Astrocyte of the spinal cord (primary cell): ENCODE measurements at places on chromosomes 4 and X.

DNA sequence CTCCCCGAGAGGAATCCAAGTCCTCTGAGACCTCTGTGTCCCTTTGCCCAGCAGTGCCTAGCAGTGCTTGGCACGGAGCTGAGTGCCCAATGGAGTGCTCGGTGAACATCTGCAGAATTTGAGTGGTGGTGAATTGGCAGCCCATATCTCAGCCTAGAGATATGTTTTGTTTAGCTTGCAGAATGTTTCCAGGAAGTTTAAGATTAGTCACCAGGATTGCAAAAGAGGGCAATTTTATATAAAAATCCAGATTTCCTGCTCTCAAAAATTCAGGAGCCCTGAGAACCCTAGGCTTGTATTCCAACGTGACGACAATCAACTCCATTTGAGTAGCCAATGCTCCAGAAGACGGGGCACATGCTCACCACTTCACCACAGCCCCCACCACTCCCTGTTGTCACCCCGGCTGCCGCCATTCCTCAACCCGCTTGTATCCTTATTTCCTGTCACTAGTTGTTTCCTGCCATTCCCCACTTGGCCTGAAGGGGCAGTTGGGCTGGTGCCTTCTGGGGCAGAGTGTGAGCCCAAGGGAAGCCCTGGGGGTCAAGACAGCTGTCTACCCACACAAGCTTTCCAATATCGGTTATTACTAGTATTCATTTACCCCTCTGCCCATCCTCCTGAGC is 116.9 kb downstream of the EFNB1 start:
- peak; percentile 44 for DNase-seq

- no peak for DNase-seq
These were observed 129.6 kb downstream of the IL1RAPL2 start for GRCh38 chrX:104695593-104695992.

DNA sequence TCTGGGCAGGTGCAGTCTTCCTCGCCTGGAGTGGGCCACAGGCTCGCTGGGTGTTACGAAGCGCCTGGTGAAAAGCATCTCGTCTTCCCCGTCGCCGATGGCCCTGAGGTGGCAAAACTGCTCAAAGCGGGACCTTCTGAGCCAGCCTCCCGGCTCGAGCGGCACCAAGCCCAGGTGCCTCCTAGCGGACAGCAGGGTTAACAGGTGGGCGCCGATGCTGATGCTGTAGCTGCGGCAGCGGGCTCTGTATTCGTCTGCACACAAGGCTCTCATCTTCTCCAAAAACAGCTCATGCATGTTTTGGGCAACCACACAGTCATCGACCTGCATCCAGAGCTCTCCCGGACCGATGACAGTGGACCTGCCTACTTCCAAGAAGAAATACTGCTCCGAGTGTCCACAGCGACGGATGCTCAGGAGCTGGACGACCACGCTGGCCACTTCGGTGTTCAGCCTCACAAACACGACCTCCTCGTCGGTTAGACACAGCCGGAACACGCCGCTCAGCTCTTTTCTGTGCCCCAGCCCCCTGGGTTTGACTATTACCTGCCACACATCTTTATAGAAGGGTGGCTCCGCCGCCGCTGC is 1.2 kb downstream of the IRS4 start:
- no peak for DNase-seq

- DNase-seq: no peak
These were observed 29.7 kb upstream of the SLC25A6 start for GRCh38 chrX:1421433-1422134.

DNA sequence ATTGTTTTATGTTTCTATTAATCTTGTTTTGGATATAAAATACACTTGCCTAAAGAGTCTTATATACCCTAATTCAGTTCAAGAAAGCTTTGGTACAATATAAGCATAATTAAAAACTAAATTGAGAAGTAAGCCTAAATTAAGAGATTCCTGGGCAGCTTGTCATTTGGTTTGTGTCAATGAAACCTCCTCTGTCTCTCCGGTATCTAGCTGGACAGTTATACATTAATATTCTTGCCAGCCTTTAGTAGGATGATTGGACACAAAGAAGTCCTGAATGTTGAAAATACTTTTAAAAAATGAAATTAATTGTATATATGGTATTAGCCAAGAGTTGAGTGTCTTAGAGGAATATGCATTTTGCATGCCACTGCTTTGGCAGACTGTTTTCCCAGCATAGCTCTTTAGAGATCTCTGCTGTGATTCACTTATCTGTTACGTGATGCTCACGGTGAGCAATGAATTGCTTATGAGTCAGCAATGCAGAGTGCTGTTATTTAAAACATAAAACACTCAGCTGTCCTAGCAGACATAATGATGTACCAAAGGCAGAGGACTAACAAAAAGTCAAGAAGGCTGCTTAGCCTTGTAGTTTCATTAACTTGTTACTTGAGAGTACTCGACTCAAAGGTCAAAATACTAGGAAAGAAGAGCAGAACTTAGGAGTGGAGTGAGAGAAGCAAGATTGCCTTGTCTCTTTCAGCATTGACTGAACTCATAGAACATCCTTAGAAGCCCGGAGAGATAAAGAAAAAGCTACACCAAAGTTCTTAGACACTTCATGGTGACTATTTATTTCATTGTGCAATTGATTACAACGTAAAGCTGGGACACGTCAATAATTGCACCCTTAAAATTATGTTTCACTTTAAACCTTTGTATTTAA is 1296.1 kb upstream of the PCDH7 start:
- DNase-seq: peak; percentile 87

DNA sequence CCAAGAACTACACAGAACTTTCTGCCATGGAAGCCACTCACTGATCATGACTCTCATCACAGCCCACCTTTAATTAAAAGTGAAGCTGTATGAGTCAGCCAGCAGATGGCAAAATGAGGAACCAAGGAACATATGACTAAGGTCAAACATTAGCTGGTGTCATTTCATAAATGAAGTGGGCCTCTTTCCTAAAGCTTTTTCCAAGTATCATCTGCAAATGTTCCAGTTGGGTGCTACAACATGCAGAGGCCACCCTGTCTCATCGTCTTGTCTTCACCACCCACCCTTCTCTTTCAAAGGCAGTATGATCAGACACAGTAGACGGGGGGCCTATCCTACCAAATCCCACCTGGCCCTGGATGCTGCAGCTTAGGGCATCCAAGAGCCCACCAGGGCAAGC is 9.2 kb upstream of the EOLA1 start:
- no peak for DNase-seq

DNA sequence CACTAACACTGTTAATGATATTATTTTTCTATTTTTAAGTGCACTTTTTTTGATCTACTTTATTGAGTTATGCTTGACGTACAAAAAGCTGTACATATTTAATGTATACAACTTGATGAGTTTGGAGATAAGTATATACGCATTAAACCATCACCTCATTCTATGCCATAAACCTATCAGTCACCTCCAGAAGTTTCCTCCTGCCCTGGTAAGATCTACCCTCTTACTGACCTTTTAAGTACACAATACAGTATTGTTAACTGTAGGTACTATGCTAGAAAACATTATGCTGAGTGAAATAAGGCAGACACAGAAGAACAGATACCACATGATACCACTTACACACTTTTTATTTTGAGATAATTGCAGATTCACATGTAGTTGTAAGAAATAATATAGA is 36.9 kb downstream of the INTS6L start:
- no peak for DNase-seq

- no peak for DNase-seq
These were observed 127.0 kb upstream of the ETNPPL start for GRCh38 chr4:108889696-108890483.

DNA sequence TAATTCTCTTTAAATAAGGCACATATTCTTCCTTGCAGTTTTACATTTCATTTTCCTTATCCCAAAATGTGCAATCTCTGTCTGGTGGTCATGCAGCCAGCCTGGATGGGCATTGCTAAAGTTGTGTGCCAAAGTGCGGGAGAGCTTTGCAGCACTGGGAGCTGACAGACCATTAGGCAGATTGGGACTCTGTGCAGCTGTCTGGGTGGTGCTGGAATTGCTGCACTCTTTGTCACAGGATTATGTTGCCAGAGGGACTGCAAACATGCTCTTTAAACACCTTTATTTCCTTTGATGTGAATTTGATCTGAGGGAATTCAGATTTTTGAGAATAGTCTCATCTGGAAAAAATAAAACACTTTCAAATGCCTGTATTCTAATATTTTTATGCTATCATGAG is 956.2 kb upstream of the DIAPH2 start:
- DNase-seq: no peak

GRCh38 chr4:121736735-121737351 is 28.1 kb downstream of the SMIM43 start:
- peak; percentile 69 for DNase-seq

- DNase-seq: no peak
These were observed 36.3 kb downstream of the OPHN1 start for GRCh38 chrX:68396953-68397352.

DNA sequence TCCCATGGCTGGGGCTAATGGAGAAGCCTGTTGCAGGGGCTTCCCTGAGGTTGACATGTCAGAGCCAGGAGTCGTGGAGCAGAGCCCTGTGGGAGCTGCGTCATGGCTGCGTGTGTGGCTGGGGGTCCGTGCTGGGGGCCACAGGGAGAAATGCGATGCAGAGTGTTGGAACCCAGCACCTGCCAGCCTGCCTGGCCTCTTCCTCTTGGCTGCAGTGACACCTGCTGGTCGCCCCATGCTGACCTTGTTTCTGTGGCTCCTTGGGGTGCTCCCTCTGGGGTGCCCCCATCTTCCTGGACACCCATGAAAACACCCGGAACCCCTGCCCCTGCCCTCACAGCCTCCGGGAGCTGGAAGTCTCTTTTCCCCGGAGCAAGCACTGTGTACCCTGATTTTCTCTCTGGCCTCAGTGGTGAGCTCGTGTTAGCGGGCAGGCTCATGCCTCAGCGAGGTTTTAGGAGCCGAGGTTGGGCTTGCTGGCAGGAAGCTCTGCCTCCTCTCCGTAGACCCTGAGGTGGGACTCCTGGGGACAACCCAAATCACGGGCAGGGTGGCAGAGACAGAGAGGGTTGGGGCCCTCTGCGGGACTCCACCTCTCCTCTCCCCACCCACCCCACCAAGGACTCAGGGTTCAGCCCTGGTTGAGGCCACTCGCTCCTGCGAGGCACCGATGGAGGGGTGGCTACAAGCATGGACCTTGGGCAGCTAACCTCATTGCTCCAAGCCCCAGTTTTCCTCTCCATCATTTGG is 103.7 kb downstream of the SORCS2 start:
- peak; percentile 7 for DNase-seq
